IMR-90 (cell line): ENCODE measurements at places on chromosomes 5 and 9. TPM values are rescaled to one million over a fixed set of nuclear protein-coding genes. Genes with fewer than 3 reads are reported as not detected.
A peak's percentile ranks its signal among the peaks of the same experiment; 100 is the strongest.

- no peaks in the 10 kb centered on the region for H3K4me1 ChIP-seq
- H3K27me3 ChIP-seq = no peaks in the 10 kb centered on the region
- no peak overlapping the region for H3K4me3 ChIP-seq
- no peak for DNase-seq
Measured at GRCh38 chr5:124755565-124755964, 9.1 kb upstream of the ZNF608 start.

- 0 out of 2 replicates have a peak, but pooled peaks cover 3% of the 10 kb centered on the region for H3K4me1 ChIP-seq
- H3K27ac ChIP-seq = no peak overlapping the region
- H3K27me3 ChIP-seq = peaks cover 6% of the 10 kb centered on the region; the same call in 1 of the 2 replicates
- peak; percentile 50 for DNase-seq
- no peaks in the 10 kb centered on the region for H3K36me3 ChIP-seq
- no peak overlapping the region for H3K4me3 ChIP-seq
Measured at GRCh38 chr5:158450751-158451171, 591.8 kb upstream of the CLINT1 start.

The PCDHB9 gene
- under 0.01 and 0.18 TPM in 2 replicates for total RNA-seq

DNA sequence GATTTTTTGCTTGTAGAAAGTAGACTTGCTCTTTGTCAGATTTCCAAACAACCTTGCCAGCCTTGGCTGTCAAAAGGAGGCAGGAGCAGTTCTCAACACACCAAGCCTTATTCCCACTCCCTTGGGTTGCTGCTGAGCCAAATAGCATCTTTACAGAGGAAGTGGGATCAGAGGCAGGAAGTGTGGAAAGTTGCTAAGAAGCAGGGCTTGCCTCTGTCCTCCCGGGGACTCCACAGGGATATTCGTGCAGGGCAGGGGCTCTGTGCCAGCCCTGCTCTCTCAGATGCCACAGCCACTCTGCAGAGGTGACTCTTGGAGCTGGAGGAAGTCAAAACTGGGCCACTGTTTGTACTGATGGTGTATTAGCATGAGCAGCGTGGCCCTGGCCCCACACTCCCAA is 24.3 kb downstream of the PTPDC1 start:
- H3K4me1 ChIP-seq = peaks cover 3% of the 10 kb centered on the region
- no peaks in the 10 kb centered on the region for H3K27me3 ChIP-seq
- H3K4me3 ChIP-seq = no peak overlapping the region
- peak; percentile 18 for DNase-seq

The IL5 gene
- not detected in 2 replicates for total RNA-seq

- H3K36me3 ChIP-seq = peaks cover 3% of the 10 kb centered on the region; the same call in 1 of the 2 replicates
- peak; percentile 67 for DNase-seq
- H3K27ac ChIP-seq = no peak overlapping the region
- H3K4me1 ChIP-seq = peaks cover 7% of the 10 kb centered on the region
Measured at GRCh38 chr9:100011062-100011681, 87.6 kb downstream of the ERP44 start.

The WDR31 gene
- total RNA-seq = 0.28 and 0.36 TPM in 2 replicates

DNA sequence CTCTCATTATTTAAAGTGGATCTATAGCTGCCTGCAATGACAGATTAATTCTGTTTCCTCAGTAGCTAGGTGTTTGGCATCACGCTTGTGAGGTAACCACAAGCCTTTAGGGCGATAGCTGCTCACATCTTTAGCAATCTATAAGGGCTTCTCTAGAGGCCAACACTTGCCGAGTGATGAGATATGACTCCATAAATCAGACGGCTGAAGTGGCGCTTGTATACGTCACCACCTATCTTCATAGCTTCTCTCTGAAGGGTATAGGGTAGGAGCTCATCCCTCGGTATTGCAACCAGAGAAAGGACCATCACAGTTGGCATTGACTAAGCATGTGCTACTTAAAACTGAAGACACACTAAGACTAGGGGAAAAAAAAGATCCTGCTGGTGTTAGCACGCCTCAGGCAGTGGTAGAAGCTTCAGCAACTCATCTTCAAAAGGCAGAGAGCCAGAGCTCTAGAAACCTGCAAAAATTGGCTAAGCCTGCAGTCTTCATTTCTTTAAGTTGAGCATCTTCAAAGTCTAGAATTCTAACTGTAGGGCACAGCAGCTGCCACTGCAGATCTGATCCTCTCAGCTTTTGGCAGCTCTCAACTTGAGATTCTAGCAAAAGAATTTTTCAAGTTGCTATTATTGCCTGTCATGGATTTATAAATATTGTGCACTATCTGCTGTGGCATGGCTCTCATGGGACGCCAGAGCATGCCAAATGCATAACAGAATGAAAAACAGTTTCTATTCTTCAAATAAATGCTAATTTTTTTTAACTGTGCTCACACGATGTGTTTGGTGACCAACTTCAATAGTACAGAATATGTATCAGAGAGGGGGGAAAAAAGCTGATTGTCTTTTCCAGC is 37.5 kb downstream of the PSMB7 start:
- no peak overlapping the region for H3K27ac ChIP-seq
- H3K36me3 ChIP-seq = peaks cover 19% of the 10 kb centered on the region
- no peaks in the 10 kb centered on the region for H3K27me3 ChIP-seq
- DNase-seq = no peak
- no peak overlapping the region for H3K4me3 ChIP-seq

The PRRT1B gene
- not detected in 2 replicates for total RNA-seq

The GPX8 gene
- 166 and 201 TPM in 2 replicates for total RNA-seq

The ENHO gene
- total RNA-seq = not detected in 2 replicates

DNA sequence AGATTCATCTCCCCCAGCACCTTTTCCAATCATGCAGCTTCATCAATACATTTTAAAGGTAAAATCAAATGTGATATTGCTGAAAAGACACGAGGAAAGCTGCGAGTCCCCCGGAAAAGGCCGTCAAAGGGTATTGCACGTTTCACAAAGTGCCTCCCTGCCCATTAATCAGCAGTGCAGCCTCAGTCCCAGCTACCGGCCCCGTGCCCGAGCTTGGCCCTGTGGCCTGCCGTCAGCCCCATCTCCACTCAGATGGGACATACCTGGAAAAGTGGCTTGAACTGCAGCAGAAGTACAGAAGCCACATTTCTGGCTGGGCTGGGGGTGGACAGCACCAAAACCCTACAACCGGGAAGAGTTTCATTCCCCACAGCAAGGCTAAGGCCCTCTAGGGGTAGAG is 39.9 kb upstream of the EQTN start:
- no peak overlapping the region for H3K27ac ChIP-seq
- no peak overlapping the region for H3K4me3 ChIP-seq
- H3K27me3 ChIP-seq = peaks cover 35% of the 10 kb centered on the region
- no peak for DNase-seq
- no peaks in the 10 kb centered on the region for H3K36me3 ChIP-seq

- no peaks in the 10 kb centered on the region for H3K36me3 ChIP-seq
- peaks cover 4% of the 10 kb centered on the region for H3K27me3 ChIP-seq
- DNase-seq = peak; percentile 6
- no peak overlapping the region for H3K4me3 ChIP-seq
Measured at GRCh38 chr5:170603578-170604565, 100.1 kb downstream of the KCNIP1 start.

DNA sequence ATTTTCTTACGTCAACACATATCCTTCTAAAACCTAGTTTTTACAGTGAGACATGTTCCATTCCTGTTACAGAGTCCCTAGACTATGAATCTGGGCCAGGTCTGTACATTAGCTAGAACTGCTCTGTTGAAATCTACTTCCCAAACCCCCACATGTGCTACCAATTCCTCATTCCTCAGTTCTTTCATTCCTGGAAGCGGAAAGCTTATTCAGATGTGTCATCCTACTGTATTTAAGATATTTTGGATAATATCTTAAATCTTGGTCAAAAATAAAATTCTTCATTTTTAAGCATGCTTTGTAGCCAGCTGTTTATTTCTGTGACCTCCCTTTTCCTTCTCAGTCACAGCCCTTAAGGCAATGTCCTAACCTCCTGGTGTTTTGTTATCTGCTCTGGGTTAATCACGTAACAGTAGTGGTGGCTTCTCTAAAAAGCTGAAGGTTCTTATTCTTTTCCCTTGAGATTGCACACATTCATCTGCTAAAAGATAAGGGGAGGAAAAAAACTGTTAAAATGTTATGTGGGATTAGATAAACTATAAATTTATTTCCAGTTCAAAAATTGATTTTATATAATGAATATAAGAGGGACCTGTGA is 35.6 kb downstream of the GLRX start:
- peaks cover 10% of the 10 kb centered on the region for H3K4me1 ChIP-seq
- H3K36me3 ChIP-seq = peaks cover 36% of the 10 kb centered on the region
- peak; percentile 75 for DNase-seq
- peak overlapping the region; percentile 2; the same call in 1 of the 2 replicates for H3K27ac ChIP-seq
- no peaks in the 10 kb centered on the region for H3K27me3 ChIP-seq

DNA sequence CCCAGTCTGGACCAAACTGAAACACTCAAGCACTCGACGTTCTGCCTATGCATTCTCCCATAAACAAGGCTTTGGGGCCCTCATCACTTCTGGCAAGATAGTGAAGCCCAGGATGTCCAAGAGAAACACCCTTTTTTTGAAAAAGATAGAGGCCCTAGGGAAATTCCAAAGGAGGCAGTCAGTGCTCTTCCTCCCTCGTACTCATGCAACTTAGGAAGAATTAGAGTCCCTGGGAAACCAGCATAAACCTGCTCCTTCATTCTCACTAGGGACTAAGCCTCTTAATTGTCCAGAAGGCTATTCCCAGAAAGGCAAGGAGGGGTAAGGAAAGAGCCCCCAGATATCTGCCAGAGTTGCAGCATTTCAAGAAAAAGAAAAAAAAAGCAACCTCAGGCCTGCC is 7.8 kb upstream of the RUSC2 start:
- H3K4me3 ChIP-seq = no peak overlapping the region
- H3K4me1 ChIP-seq = peaks cover 4% of the 10 kb centered on the region; the same call in 1 of the 2 replicates
- peaks cover 3% of the 10 kb centered on the region; the same call in 1 of the 2 replicates for H3K27me3 ChIP-seq
- H3K36me3 ChIP-seq = no peaks in the 10 kb centered on the region
- no peak overlapping the region for H3K27ac ChIP-seq

The NME5 gene
- under 0.01 and 0.18 TPM in 2 replicates for total RNA-seq

- no peak overlapping the region for H3K27ac ChIP-seq
- H3K4me3 ChIP-seq = no peak overlapping the region
- no peaks in the 10 kb centered on the region for H3K36me3 ChIP-seq
- no peaks in the 10 kb centered on the region for H3K27me3 ChIP-seq
- no peak for DNase-seq
Measured at GRCh38 chr9:74284581-74285450, 212.3 kb upstream of the RORB start.

GRCh38 chr9:90774682-90775081 is 26.9 kb upstream of the SYK start:
- H3K4me3 ChIP-seq = no peak overlapping the region
- H3K36me3 ChIP-seq = no peaks in the 10 kb centered on the region
- H3K27me3 ChIP-seq = no peaks in the 10 kb centered on the region
- H3K27ac ChIP-seq = no peak overlapping the region
- H3K4me1 ChIP-seq = no peaks in the 10 kb centered on the region

DNA sequence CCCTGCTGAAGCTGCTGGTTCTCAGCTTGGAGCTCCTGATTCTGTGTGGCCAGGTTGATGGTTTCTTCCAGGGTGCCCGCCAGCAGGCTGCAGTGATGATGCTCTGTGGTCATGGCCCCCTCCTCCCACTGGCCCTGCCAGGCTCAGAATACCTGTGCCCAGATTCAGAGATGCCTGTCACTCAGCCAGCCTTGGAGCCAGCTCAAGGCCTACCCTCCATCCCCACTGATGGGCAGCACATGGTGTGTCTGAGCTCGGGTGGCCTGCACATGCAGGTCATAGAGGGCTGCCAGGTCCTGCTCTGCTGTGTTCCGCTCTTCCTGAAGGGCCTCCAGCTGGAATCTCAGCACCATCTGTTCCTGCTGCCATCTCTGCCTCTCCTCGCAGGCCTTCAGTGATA is 5.4 kb downstream of the SLC35A4 start:
- peaks cover 25% of the 10 kb centered on the region for H3K36me3 ChIP-seq
- no peak for DNase-seq

- H3K4me1 ChIP-seq = peaks cover 8% of the 10 kb centered on the region
- no peak overlapping the region for H3K27ac ChIP-seq
- no peak for DNase-seq
- no peak overlapping the region for H3K4me3 ChIP-seq
- no peaks in the 10 kb centered on the region for H3K27me3 ChIP-seq
- no peaks in the 10 kb centered on the region for H3K36me3 ChIP-seq
Measured at GRCh38 chr5:127957701-127958239, 125.8 kb upstream of the SLC12A2 start.

DNA sequence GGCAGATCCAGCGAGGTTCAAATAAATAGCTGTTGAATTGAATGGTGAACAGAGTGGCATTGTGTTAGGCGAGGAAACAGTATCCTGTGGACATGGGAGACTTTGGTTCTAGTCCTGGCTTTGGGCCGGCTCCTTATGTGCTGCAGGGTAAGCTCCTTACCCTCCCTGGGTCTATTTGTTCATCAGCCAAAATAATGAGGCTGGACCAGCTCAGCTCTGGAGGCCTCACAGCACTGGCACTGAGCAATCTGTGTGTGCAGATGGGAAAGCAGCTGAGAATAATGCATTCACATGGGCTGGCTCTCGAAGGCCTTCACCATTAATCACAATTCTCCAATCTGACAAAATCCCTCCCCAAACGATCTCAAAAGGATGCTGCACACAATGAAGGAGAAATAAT is 81.9 kb downstream of the APBA1 start:
- no peaks in the 10 kb centered on the region for H3K27me3 ChIP-seq
- H3K27ac ChIP-seq = no peak overlapping the region
- H3K4me1 ChIP-seq = peaks cover 2% of the 10 kb centered on the region; the same call in 1 of the 2 replicates
- no peak for DNase-seq
- H3K36me3 ChIP-seq = no peaks in the 10 kb centered on the region

The DAB2 gene
- 50.0 and 97.2 TPM in 2 replicates for total RNA-seq

GRCh38 chr9:123562844-123563346 is 206.9 kb downstream of the CRB2 start:
- peaks cover 4% of the 10 kb centered on the region for H3K4me1 ChIP-seq
- DNase-seq = peak; percentile 95
- no peaks in the 10 kb centered on the region for H3K36me3 ChIP-seq
- no peaks in the 10 kb centered on the region for H3K27me3 ChIP-seq

- no peaks in the 10 kb centered on the region for H3K27me3 ChIP-seq
- H3K4me3 ChIP-seq = no peak overlapping the region
- H3K27ac ChIP-seq = no peak overlapping the region
- DNase-seq = no peak
- peaks cover 2% of the 10 kb centered on the region; the same call in 1 of the 2 replicates for H3K4me1 ChIP-seq
Measured at GRCh38 chr5:8685704-8686103, 816.8 kb downstream of the MTRR start.

GRCh38 chr9:114426046-114426948 is 38.5 kb upstream of the AKNA start:
- H3K27ac ChIP-seq = no peak overlapping the region
- H3K4me1 ChIP-seq = no peaks in the 10 kb centered on the region
- DNase-seq = no peak
- peaks cover 35% of the 10 kb centered on the region for H3K27me3 ChIP-seq

The TMEM252 gene
- not detected in 2 replicates for total RNA-seq
